ENCODE measurements at places on chromosomes 2 and 18. TPM values are rescaled to one million over a fixed set of nuclear protein-coding genes. Genes with fewer than 3 reads are reported as not detected.

DNA sequence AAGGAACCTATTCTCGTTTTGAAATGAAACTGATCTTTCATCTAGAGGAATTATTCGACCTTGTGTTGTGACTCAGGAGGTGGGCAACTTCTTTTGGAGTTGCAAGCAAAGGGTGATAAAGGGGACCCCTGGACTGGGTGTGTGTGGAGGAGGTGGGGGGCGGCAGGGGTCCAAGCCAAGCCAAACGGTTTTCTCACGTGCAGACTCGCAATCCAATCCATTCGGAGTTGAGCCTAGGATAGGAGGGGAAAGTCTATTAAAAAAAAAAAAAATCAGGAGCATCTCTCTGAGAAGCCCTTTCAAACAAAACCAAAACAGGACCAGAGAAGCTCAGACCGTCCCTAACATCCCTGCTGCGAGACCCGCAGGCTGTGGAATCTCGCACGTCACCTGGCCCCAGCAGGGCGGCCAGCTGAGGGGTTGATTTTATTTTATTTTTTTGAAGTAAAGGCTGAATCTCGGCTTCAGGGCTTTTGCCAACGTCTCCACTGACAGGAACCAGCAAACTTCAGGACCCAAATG lies 3.7 kb upstream of the ZEB2 start:
- no peak for DNase-seq

DNA sequence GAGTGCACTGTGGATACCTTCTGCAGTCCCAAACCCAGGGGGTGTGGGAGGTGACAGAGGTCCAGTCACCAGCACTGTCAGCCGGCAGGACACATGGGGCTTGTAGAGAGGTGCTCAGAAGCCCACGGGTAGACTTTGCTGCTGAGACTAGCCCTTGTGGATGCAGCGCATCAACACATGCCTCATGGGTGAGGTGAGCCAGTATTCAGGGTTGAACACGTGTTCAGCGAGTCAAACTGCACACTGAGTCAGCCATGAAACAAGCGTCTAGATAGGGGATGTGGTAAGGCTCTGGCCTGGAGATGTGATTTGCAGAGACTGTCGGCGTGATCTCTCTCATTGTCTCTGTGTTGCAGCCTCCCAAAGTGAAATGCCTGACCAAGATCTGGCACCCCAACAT lies 35.8 kb upstream of the SCLY start:
- peak; percentile 71 for DNase-seq

The RUFY4 gene
- total RNA-seq, result not detected

GRCh38 chr2:11865378-11865777 lies 118.9 kb downstream of the LPIN1 start:
- DNase-seq, result peak; percentile 51

DNA sequence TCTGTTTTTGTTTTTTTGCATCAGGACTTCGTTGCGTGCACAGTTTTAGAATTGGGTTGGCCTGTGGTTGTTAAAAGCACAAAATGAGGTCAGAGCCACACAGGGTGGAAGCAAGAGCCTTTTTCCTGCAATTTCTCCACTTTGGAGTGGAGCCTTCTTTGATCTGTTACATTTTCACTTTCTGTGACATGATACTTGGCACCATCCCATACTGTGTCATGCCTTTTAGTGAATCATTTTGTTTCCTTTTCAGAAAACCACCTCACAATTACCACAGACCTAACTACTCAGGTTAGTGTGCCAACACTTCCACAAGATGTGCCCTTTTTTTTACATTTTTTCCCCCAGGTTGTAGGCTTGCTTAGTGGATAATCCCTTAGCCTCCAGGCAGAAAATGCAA lies 32.5 kb downstream of the MERTK start:
- DNase-seq, result no peak

All from osteocyte (in vitro differentiated cells).